ENCODE measurements at places on chromosomes 5 and 9. TPM values are rescaled to one million over a fixed set of nuclear protein-coding genes. Genes with fewer than 3 reads are reported as not detected.

- no peak for DNase-seq
Measured at GRCh38 chr5:80725446-80725845, 70.7 kb upstream of the DHFR start.

Gene CCDC183
- 0.45 TPM for total RNA-seq

Gene SUSD3
- total RNA-seq = 0.67 TPM

- DNase-seq = no peak
Measured at GRCh38 chr5:32869216-32869615, 158.1 kb downstream of the NPR3 start.

Gene F2RL2
- not detected for total RNA-seq

- DNase-seq = no peak
Measured at GRCh38 chr5:139185589-139185988, 12.6 kb downstream of the SIL1 start.

- DNase-seq = peak; percentile 64
Measured at GRCh38 chr5:157100140-157100679, 8.6 kb downstream of the HAVCR2 start.

- DNase-seq = no peak
Measured at GRCh38 chr9:133770076-133770777, 32.1 kb upstream of the SARDH start.

DNA sequence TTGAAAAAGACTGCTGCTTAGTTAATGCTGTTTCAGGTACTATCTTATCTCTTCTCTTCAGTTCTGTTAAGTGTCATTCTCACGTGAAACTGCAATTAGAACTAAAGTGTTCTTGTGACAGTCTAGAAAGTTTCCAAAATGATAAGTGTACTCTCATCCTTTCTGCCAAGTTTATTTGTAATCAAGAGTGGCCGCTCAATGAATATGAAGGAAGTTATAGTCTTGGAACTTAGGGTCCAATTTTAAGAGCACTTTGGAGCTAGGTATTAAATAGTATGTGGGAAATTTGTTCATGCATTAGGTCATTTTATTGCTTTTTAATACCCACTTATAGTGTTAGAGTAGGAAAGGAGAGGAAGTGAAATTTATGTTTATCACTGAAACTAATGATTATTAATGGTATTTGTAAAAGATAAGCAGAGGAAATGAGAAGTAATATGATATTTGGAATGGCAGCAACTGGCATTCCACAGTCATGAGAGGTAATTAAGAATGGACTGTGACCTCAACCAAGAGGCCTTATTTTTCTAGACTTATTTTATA is 20.4 kb downstream of the XRCC4 start:
- DNase-seq = no peak

- no peak for DNase-seq
Measured at GRCh38 chr5:143922718-143923117, 110.8 kb downstream of the HMHB1 start.

- DNase-seq = no peak
Measured at GRCh38 chr9:5455181-5455580, 4.8 kb downstream of the CD274 start.

- DNase-seq = no peak
Measured at GRCh38 chr5:39515881-39516280, 91.1 kb upstream of the DAB2 start.

- no peak for DNase-seq
Measured at GRCh38 chr9:89781838-89782540, 177.2 kb downstream of the GADD45G start.

DNA sequence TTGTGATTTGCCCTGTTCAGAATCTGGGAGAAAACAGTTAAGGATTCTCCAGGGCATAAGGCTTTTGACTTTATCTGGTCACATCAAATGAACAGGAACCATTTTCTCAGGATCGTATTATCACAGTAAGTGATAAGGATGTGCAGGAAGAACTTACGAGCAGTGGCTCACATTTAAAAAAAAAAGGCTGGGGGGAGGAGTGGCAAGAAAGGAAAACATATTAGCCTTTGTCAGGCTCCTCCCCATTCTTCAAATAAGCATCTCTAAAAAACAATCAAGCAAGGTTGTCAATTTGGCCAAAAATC is 234.3 kb upstream of the TMEM161B start:
- DNase-seq = no peak

DNA sequence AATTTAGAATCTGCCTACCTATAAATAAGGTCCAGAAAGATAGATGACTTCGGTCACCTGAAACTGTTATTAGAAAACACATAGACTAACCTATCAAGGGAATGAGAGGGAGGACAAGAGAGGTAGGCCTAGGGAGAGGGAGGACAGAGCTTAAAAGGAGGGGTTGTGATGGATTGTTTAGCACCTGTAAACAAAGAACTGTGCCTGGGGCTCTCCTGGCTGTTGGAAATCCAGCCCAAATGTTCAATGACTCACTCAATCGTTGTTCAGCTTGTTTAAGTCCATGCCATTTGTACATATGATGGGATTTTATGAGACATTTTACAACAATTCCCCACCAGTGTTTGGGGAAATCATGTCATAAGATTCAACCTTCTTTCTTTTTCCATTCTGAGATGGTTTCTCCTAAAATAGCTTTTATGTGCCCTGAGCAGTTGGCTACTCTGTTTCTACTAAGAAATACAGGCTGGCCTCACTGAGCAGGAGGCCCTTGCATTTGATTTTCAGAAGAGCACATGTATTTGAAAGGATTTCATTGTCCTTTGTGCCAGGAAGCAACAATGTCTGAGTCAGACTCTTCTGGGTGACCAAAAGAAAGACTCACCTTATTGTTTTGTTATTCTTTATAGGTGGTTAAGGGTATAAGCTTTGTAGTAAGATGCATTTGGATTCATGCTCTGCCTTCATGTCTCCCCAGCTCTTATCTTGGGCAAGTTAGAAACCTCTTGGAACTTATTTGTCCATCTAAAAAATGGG is 48.2 kb upstream of the GPR151 start:
- DNase-seq = no peak

Gene DPYSL3
- not detected for total RNA-seq

Gene TERT
- not detected for total RNA-seq

Gene BAAT
- 0.07 TPM for total RNA-seq

DNA sequence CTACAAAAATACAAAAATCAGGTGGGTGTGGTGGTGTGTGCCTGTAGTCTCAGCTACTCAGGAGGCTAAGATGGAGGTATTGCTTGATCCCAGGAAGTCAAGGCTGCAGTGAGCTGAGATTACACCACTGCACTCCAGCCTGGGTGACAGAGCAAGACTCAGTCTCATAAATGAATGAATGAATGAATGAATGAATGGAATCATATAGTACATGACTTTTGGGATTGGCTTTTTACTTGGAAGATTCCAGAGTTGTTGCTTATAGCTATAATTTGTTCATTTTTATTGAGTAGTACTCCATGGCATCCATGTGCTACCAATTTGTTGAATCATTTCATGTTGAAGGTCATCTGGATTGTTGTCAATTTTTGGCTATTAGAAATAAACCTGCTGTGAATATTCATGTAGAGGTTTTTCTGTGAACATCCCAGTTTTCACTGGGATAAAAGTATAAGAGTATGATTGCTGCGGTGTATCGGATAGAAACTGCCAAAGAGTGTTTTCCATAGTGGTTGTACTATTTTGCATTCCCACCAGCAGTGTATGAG is 19.9 kb downstream of the ERBIN start:
- no peak for DNase-seq

- no peak for DNase-seq
Measured at GRCh38 chr5:7856855-7857254, 5.9 kb upstream of the CFAP90 start.

DNA sequence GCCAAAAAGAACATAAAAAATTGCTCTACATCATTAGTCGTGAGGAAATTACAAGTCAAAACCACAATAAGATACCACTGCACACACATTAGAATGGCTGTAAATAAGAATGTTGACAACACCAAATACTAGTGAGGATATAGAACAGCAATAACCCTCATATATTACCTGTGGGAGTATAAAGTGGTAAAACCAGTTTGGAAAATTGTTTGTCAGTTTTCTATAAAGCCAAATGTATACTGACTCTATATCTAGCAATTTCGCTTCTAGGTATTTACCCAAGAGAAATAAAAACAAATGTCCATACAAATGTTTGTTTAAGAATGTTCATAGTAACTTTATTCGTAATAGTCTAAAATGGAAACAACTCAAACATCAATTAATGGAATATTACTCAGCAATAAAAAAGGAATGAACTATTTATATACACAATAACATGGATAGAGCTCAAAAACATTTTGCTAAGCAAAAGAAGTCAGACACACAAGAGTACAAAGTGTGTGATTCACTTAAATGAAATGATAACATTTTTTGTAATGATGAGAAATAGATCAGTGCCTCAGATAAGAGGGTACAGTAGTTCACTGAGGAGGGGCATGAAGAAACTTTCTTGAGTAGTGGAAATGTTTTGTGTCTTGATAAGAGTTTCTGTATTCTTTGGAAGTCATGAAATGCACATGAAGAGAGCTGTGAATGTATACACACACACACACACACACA is 219.6 kb upstream of the ZNF462 start:
- DNase-seq = no peak

DNA sequence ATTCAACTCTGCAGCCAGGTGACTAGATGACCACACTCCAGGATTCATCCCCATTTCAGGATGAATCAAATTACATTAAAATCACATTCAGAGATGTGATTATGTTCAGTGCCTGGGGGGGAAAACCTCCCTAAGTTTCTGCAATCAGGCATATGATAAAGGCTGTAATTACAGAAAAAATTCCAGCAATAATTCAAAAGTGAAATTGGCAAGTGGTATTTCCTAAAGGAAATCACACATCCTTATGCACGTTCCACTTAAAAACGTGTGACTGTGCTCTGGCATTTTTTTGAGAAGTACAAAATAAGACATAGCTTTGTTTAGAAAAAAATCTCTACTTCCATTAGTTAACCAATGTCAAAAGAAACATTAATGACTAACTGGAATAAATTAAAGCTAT is 5.3 kb downstream of the SLC24A2 start:
- no peak for DNase-seq

GRCh38 chr9:104118916-104119315 is 24.8 kb downstream of the SMC2 start:
- no peak for DNase-seq

- DNase-seq = no peak
Measured at GRCh38 chr9:118100529-118101419, 396.6 kb downstream of the TLR4 start.

- DNase-seq = no peak
Measured at GRCh38 chr5:50759526-50760270, 93.3 kb downstream of the PARP8 start.

- no peak for DNase-seq
Measured at GRCh38 chr9:93574091-93574899, 2.1 kb upstream of the PHF2 start.

Gene CLIC3
- total RNA-seq = 4.3 TPM

GRCh38 chr5:169299191-169299662 is 1.7 kb downstream of the SLIT3 start:
- DNase-seq = no peak

DNA sequence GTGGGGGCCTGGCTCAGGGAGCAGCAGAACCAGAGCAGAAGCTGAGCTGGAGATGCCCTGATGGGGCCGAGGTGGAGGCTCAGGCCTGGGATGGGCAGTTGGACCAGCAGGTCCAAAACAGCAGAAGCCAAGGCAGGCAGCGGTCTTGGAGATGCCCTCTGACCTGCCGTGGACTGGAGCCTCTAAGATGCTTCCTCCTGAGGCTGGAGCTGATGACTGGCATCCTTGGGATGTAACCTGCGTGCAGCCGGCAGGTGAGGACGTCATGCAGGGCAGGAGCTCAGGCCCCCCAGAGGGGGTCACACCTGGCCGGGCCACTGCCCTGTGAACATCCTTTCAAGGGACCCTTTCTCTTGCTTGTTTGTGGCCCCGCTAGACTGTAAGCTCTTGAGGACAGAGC is 162.0 kb downstream of the RGS3 start:
- no peak for DNase-seq

GRCh38 chr9:111937781-111938426 is 41.3 kb downstream of the UGCG start:
- DNase-seq = peak; percentile 74

Gene PCDHB6
- not detected for total RNA-seq

Gene PRLR
- total RNA-seq = not detected

GRCh38 chr9:130323051-130323745 is 57.6 kb downstream of the HMCN2 start:
- DNase-seq = no peak

GRCh38 chr5:158133369-158133768 is 274.4 kb upstream of the CLINT1 start:
- DNase-seq = no peak

- DNase-seq = no peak
Measured at GRCh38 chr5:23466401-23466912, 41.0 kb upstream of the PRDM9 start.

DNA sequence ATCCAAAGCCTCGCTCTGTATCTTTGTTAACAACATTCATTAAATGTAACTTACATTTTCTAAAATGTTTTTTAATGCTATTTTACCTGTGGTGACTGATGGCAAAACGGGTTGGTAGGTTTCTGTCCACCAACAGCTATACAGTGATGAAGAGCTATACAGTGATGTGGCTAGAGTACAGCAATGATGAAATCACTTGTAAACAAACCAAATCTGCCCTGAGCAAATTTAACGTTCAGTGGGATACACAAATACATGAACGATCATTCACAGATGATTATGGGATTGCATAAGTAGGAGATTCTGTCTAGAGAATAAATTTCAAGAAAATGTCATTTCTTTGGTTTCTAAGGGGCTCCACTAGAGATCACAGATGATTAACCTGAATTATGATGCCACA is 132.7 kb downstream of the MPDZ start:
- no peak for DNase-seq

Gene PCDHAC1
- not detected for total RNA-seq

Gene HTR4
- not detected for total RNA-seq

Measured in natural killer cell treated with Interleukin-12 subunit alpha and Interleukin-12 subunit beta and Interleukin-15 and Interleukin-18, amount 100 ng/mL, for 72 hours (primary cell).